ENCODE measurements at places on chromosomes 12 and 14. TPM values are rescaled to one million over a fixed set of nuclear protein-coding genes. Genes with fewer than 3 reads are reported as not detected.

- no peak overlapping the region for H3K4me3 ChIP-seq
- H3K4me1 ChIP-seq, result peaks cover 8% of the 10 kb centered on the region
- DNase-seq, result no peak
- no peaks in the 10 kb centered on the region for H3K27me3 ChIP-seq
- H3K27ac ChIP-seq, result no peak overlapping the region
- H3K36me3 ChIP-seq, result no peaks in the 10 kb centered on the region
These were observed 8.3 kb downstream of the LAG3 start for GRCh38 chr12:6780573-6780972.

- DNase-seq, result no peak
- no peaks in the 10 kb centered on the region for H3K27me3 ChIP-seq
- H3K4me1 ChIP-seq, result no peaks in the 10 kb centered on the region
- no peak overlapping the region for H3K27ac ChIP-seq
These were observed 17.1 kb downstream of the ANO2 start for GRCh38 chr12:5927732-5928516.

DNA sequence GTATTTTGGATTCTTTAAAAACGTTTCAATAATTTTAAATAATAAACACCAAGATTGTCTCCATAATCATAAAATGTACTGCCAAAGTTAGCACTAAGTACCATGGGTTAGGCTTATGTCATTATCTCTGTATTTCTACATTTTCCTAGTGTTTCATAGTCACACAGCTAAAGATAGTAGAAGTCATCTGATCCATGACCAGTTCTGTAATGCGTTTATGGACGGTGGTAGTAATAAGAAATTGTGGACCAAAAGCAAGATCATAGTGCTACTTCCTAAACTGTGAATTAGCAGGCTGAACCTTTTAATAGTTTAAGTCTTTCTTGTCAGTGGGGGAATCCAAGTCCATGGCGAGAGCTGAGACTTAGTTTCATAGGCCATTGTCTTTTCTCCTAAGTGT lies 142.1 kb downstream of the AKAP6 start:
- H3K27ac ChIP-seq, result no peak overlapping the region
- no peaks in the 10 kb centered on the region for H3K36me3 ChIP-seq
- H3K4me3 ChIP-seq, result no peak overlapping the region
- H3K27me3 ChIP-seq, result no peaks in the 10 kb centered on the region

- no peaks in the 10 kb centered on the region for H3K27me3 ChIP-seq
- H3K36me3 ChIP-seq, result no peaks in the 10 kb centered on the region
- no peaks in the 10 kb centered on the region for H3K4me1 ChIP-seq
- H3K27ac ChIP-seq, result no peak overlapping the region
These were observed 59.8 kb downstream of the SERPINA3 start for GRCh38 chr14:94671870-94672444.

- no peaks in the 10 kb centered on the region for H3K27me3 ChIP-seq
- no peak for DNase-seq
- H3K27ac ChIP-seq, result no peak overlapping the region
- no peak overlapping the region for H3K4me3 ChIP-seq
These were observed 161.2 kb downstream of the TMTC3 start for GRCh38 chr12:88303335-88303734.

DNA sequence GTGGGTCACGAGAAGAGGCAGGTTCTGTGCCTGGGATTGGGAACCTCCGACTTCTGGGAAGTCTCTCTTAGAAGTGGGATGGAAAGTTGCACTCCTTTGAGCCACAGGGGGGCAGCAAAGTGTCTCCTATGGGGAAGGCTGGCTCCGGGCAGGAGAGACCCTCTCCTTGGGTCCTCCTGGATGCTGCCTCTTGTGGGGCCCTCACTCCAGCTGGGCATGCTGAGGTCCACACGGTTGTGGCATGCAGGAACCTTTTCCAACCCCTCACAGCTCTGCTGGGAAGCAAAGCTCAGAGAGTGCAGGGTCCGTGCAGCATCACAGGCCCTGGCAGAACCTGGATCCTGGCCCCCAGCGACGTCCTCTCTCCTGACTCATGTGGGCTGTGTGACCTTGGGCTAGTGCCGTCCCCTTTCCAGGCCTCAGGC lies 17.4 kb downstream of the SDSL start:
- H3K36me3 ChIP-seq, result no peaks in the 10 kb centered on the region
- H3K4me1 ChIP-seq, result peaks cover 24% of the 10 kb centered on the region
- no peaks in the 10 kb centered on the region for H3K27me3 ChIP-seq
- H3K27ac ChIP-seq, result no peak overlapping the region

GRCh38 chr12:111605911-111606766 lies 7.0 kb upstream of the ATXN2 start:
- H3K4me3 ChIP-seq, result no peak overlapping the region
- no peaks in the 10 kb centered on the region for H3K36me3 ChIP-seq
- no peaks in the 10 kb centered on the region for H3K27me3 ChIP-seq
- H3K4me1 ChIP-seq, result no peaks in the 10 kb centered on the region

- no peaks in the 10 kb centered on the region for H3K27me3 ChIP-seq
- no peak for DNase-seq
- H3K4me1 ChIP-seq, result no peaks in the 10 kb centered on the region
- H3K4me3 ChIP-seq, result no peak overlapping the region
- no peaks in the 10 kb centered on the region for H3K36me3 ChIP-seq
These were observed 72.4 kb upstream of the GZMB start for GRCh38 chr14:24706351-24706750.

Gene BDKRB2
- 11.4 TPM for total RNA-seq

Gene ETFRF1
- 24.9 TPM for total RNA-seq

Gene MYF5
- not detected for total RNA-seq

Gene NAV3
- 2.6 TPM for total RNA-seq

Gene CIDEB
- 19.1 TPM for total RNA-seq

All from body of pancreas (tissue), 4 donors.